GM12864 (cell line): ENCODE measurements at places on chromosomes 1 and 21.

- DNase-seq, result no peak
These were observed 102.6 kb downstream of the SELENOF start for GRCh38 chr1:86811142-86811924.

DNA sequence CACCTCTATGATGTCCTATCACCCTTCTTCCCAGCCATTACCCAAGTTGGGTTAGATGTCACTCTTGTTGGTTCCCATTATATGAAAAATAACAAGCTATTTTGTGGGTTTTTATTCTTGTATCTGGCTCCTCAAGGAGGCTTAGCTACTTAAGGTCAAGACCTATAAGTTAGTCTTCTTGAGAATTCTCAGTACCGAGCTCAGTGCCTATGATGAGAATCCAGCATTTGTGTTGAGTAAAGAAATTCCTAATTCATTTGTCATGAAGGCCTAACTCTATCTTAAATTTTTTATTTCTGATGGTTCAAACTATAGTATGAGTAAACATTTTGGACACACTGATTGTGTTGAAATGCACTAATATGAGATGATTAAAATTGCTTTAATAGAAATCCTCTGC is 15.9 kb downstream of the NUF2 start:
- DNase-seq, result no peak

GRCh38 chr1:147723691-147724323 is 36.6 kb downstream of the GJA5 start:
- no peak for DNase-seq

DNA sequence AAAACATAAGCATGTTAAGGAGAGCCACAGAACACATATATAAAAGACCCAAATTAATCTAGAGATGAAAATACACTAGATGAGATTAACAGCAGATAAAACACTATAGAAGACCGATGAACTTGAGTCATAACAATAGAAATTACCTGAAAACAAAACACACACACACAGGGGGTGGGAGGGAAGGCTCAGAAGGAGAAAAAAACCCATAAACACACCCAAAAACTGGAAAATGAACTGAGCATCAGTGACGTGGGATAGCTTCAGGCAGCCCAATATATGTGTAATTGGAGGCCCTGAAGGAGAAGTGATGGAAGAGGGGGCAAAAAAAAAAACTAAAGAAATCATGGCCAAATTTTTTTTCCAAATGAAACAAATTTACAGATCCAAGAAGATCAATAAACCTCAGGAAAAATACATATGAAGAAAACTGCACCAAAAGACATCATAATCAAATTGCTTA is 11.4 kb downstream of the ALDH9A1 start:
- peak; percentile 8 for DNase-seq

DNA sequence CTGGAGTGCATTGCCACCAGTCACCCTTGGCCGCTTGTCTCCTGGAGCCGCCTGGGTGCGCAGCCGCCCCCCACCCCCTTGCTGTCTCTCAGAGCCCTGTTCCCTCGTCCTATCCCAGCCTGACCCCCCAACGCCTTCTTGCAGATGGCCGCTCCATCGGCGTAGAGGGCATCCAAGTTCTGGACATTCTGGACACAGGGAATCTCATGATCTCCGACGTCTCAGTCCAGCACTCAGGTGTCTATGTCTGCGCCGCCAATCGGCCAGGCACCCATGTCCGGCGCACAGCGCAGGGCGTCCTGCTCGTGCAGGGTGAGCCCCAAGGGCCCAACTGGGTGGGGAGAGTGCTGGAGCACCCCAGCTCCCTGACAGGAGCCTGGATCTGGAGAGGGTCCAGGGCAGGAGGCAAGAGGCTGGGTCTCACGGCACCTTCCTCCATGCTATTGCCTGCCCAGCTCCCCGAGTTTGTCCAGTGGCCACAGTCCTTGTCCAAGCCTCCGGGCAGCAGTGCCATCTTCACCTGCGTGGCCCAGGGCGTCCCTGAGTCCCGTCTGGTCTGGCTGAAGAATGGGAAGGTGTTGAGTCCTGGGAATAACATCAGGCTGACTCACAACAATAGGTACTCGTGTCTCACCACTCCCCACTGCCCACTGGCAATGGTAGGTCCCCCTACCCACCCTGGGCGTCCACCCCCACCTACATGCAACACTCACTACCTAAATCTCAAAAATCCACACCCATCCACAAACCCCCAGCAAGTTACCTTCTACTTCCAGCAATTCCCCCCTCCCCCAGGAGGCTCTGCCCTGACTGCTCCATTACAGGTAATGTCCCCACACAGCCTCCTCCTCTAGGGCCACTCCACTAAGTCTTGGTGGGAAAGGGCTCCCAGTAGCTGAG is 24.6 kb downstream of the SLC27A3 start:
- DNase-seq, result no peak

DNA sequence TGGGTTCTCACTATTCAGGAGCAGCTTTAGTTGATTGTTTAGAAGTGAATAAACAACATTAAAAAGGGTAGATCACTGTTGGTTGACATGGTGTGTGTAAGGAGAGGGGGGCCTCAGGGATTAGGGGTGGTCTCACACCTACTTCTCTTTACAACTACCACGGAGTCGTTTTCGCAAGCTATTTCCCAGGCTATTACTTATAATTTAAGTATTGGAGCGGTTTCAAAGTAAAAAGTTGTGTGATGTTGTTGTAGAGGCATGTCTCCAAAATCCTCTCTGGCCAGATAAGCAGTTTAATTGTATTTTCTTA is 1.3 kb downstream of the GPSM2 start:
- DNase-seq, result no peak

GRCh38 chr1:100422065-100422464 is 69.8 kb downstream of the CDC14A start:
- no peak for DNase-seq

DNA sequence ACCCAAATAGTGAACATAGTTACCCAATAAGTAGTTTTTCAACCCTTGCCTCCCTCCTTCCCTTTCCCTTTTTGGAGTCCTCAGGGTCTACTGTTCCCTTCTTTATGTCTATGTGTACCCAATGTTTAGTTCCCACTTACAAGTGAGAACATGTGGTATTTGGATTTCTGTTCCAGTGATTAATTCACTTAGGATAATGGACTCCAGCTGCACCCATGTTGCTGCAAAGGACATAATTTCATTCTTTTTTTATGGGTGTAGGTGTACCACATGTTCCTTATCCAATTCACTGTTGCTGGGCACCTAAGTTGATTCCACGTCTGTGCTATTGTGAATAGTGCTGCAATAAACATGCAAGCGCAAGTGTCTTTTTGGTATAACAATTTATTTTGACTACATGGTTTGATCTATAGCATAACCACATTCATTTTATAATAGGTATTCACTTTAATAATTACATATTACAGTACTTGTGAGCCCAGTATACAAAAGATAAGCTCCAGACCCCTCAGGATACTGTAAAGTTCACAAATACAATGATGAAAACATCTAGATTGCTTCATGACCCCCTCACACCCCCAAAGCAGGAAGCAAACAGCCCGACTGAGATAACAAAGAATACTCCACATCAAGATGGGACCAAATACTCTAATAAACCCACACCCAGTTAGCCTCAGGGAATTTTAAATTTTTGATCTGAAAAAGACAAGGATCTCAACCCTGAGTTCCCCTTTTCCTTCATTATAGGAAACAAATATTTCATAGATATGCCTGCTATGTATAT is 45.3 kb downstream of the PUM1 start:
- DNase-seq, result no peak

DNA sequence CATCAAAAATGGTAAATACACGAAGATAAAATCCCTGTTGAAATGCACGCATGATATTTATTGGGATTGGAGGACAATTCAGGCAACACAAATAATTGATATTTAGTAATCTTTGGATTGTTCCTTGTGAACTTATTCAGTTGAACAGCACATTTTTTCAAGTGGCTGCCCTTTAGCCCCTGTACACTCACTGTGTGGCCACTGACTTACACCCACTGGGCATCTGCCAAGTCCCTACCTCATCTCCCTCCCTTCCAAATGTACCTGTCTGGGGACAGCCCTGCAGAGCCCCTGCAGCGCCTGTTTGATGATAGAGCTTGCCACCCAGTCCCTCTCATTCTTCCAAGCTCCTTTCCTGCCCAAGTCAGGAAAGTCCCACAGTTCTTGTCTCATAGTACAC is 154.3 kb downstream of the GLUL start:
- DNase-seq, result no peak
